ENCODE measurements at places on chromosomes 5 and 9.

GRCh38 chr5:40812125-40812524 lies 14.0 kb upstream of the PRKAA1 start:
- DNase-seq = no peak

GRCh38 chr9:70668751-70669150 lies 254.3 kb upstream of the KLF9 start:
- DNase-seq = no peak

DNA sequence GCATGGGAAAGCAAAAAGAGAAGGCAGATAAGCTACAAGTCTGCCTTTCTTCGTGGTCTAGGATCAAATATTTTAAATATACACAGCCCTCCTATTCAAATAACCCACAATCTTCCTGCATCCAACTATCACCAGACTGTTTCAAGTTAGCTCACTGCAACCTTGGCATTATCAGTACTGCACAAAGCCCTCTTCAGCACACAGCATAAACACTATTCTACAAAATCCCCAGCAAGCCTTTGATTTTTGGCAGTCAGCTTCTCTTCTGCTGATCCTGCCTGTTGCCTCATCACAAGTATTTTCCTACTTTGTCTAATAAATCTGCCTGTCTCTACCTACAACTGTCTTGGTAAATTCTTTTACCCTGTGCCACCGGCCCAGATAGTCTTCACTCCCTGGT lies 142.9 kb downstream of the COX7C start:
- no peak for DNase-seq

DNA sequence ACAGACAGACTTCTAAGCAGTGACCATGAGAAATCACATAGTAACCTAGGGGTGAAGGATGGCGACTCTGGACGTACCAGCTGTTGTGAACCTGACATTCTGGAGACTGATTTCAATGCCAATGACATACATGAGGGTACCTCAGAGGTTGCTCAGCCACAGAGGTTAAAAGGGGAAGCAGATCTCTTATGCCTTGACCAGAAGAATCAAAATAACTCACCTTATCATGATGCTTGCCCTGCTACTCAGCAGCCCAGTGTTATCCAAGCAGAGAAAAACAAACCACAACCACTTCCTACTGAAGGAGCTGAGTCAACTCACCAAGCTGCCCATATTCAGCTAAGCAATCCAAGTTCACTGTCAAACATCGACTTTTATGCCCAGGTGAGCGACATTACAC lies 38.0 kb upstream of the CCDC152 start:
- DNase-seq = no peak

DNA sequence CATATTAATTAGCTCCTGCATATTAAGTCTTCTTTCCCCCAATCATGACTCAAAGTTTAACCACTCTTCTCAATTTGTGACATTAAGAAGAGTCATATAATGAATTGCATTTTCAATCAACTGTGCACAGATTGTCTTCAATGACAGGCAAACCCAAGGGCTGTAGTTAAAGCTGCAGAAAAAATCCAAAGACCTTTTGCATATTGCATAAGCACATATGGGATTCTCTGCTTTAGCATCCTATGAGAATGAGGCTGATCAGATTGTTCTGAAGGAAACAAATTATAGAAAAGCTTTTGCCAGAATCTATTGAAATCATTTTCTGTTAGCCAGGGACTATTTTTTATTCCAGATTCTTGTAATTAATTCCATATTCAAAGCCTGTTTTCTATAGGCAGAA lies 112.3 kb downstream of the FAM170A start:
- DNase-seq = no peak

DNA sequence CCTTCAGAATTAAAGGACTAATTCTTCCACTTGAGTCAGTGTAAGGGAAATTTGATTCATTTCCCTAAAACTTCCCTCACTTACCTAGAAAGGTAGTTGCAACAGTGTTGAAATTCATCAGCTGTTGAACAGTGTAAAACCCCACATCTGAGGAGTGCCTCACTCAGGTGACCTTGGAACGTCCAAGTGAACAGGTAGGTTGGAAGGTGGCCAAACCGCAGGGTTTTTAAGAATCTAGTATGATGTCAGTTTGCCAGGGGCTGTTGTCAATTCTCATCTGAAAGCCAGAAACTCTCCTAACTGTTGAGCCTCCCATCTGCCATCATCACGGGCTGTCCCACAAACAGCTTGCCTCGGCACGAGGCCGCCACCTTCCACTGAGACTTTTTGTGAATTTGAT lies 105.7 kb downstream of the TMEM174 start:
- DNase-seq = no peak

GRCh38 chr9:27565696-27566095 lies 7.6 kb downstream of the C9orf72 start:
- no peak for DNase-seq

DNA sequence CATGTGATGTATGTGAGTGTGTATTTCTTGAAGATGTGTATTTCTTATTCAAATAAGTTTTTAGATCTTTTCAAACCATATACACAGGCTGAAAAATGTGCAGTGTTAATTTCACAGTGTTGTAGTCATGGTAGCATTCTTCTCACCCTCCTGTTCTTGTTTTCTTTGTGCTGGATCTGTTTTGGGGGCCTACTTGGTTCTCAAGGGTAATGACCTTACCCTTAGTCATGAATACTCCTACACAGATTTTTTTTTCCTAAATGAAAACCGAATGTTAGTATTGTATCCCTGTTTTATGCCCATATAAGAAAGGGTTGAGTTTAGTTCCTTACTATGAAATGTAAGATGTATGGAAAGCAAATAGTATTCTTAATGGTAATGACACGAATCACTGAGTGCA lies 88.0 kb downstream of the SLC44A1 start:
- DNase-seq = no peak

DNA sequence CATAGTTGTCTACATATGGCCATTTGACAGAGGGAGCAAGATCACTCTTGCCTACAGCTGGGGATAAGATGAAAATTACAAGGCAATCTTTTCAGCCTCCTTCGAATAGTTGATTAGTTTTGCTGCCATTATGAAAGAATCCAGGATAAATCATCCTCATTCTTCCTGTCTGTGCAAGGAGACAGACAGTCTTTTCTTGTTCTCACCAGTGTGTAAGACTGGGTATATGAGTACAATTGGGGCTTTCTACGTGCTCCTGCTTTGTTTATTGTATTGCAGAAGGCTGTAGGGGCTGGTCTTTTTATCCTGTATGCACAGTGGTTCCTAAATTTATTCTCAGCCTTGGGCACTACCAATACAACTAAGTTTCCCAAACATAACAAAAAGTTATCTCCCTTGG lies 76.8 kb downstream of the SPEF2 start:
- no peak for DNase-seq

GRCh38 chr9:5825895-5826622 lies 6.9 kb downstream of the ERMP1 start:
- DNase-seq = no peak

DNA sequence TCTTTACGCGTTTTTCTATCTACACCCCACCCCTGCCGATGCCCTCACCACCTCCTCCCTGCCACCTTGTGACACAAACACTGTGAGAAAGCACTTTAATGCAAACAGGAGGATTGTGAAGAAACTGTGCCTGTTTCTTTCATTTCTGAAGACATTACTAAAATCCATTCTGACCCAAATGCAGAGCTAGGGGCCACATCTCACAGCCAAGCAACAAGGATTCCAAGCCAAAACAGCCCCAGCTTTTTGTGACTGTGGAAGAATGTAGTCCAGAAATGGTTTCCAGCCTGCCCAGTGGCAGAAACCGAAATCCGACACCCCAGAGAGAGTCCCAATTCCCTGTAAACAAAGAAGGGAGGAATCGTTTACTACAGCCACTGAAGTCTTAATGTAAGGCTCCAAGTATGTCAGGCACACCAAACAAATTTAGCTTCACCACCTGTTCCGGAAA lies 190.9 kb downstream of the TTC39B start:
- no peak for DNase-seq

DNA sequence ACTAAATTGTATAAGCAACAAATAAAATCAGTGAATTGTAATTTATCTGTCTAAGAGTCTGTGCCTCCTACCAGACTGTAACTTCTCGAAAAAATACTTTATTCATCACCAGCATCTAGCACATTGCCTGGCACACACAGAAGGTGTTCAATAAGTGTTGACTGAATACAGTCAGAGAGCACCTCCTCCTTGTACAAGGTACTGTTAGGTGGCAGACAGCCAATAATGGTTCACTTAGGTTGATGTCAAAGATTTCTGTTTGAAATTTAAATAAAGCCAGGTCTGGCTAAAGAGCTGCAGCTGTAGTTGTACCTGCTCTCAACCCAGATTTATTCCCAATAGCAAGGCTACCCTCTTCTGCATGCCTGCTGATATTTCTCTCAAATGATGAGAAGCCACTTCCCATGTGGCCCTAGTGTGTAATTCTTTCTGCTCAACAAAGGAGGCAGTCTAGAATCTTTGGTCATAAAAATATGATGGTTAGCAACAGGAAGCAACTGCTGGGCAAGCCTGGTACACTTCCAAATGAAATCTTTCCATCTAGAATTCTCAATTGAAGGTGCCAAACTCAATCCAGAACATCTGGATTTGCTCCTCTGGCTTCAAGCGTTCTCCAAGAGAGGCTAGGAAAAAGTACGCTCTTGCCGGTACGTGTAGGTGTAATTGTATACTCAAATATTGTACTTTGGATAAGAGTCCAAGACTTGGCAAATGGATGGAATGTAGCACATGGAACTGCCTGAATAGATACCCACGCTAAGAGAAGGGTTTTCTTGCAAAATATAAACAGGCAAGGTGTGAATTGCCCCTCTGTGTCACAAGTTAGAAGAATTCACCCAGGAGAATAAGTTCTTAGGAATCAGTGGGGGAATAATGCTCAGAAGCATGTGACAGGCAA lies 95.6 kb downstream of the NR6A1 start:
- DNase-seq = no peak

- no peak for DNase-seq
Observed at GRCh38 chr9:122370303-122370702, 521 bp upstream of the PTGS1 start.

DNA sequence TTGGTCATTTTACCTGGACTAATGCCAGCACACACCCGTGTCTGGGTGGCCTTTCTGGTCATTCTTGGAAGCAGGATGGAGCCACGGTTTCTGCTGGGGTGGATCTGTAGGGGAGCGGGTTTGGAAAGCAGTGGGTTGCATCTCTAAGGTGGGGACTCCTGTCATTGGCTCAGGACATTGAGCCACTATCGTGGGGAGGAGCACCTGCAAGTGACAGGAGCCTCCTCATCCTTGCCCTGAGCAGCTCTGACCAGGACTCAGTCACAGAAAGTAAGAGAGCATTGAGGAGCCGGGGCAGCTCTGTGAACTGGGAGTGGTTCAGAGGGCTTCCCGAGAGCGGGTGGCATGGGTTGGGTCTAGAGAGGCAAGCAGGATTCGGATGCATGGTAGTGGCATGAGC lies 3.7 kb downstream of the B4GALT7 start:
- no peak for DNase-seq

DNA sequence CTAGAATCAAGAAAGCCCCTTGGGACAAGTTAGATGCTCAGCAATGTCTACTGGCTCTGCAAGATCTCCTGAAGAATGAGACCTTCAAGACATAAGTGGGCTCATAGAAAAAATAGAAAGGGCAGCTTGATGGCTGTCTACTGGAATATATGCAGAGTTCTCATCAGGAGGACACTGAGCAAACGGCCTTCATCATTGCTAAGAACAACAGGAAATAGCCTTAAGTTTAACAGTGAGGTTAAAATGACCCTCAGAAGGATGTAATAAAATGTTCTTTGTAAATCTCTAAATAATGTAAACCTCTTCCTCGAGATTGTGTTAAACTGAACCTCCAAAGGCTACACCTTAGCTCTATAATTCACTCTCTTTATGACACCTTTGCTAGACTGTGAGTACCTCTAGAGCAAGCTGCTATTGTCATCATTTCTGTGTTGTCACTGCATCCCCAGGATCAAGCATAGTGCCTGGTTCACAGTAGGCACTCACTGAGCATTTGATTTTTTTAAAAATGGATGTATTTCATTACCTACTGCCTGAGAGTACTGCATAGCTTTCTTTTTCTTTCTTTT lies 22.2 kb upstream of the LHFPL2 start:
- DNase-seq = no peak

DNA sequence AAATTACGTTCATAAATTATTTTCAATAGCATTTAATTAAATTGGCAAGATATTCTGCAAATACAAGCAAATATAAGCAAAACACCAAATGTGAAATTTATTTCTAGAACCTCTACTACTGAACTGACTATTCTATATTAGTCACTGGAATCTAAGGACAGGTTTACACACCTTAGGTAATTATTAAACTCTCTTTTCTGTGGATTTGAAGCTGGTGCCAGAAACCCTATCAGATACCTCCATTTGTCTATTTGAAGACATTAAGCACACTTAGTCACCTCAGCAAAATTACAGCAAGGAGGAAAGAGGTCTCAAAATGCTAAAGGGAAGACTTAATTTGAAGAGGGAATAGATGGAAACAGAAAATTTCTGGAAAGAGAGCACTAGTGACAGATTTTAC lies 83.4 kb downstream of the CPLANE1 start:
- no peak for DNase-seq

DNA sequence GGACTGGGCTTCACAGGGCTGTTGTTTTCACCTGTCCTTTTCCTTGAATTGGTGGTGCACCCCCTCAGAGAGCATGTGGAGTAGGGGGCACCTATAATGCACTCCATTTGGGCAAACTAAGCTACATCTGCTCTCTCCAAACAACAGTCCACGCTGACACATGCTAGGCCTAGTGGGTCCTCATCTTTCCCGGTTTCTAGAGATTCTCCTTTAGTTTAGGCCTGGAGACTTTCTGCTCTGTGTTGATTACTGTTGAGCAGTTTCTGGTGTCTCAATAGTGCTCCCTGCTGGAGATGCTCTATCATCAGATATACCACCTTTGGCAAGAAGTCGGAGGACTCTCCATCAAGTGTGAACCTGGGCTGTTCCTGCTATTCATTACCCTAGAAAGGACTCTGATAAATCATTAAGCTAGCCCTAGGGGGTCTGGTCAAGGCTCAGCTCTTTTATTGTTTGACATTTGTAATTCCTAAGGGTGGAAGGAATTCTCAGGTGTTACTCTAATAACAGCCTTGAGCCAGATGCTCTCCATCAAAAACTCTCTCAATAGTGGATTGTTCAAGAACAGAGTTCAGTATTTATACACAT lies 64.0 kb upstream of the FYB1 start:
- DNase-seq = peak; percentile 68

GRCh38 chr9:8348756-8349155 lies 549.2 kb upstream of the DMAC1 start:
- no peak for DNase-seq

- DNase-seq = no peak
Observed at GRCh38 chr5:6861036-6861435, 147.8 kb downstream of the TENT4A start.

DNA sequence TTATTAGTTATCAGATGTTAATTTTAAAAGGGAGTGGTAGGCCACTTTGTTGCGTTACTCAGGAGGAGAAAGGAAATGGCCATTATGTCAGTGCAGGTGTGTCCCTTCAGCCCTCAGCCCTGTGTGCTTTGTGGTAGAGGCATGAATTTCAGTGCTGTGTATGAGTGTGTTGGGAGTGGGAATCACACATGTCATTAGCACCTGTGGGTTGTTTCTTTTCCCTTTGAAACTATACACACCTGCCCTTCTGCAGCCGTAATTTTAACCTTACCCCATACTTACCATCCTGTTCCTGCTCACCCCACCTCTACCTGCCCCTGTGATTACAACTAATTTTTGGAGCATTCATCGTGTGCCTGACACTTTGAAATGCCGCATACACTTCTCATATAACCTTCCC lies 156.4 kb downstream of the ARHGAP26 start:
- no peak for DNase-seq

Measured in H7 (cell line).